ENCODE measurements at places on chromosomes 3 and 15.
A peak's percentile ranks its signal among the peaks of the same experiment; 100 is the strongest.

GRCh38 chr3:139797724-139798343, 120.1 kb upstream of the NMNAT3 start:
- DNase-seq, result peak; percentile 56

DNA sequence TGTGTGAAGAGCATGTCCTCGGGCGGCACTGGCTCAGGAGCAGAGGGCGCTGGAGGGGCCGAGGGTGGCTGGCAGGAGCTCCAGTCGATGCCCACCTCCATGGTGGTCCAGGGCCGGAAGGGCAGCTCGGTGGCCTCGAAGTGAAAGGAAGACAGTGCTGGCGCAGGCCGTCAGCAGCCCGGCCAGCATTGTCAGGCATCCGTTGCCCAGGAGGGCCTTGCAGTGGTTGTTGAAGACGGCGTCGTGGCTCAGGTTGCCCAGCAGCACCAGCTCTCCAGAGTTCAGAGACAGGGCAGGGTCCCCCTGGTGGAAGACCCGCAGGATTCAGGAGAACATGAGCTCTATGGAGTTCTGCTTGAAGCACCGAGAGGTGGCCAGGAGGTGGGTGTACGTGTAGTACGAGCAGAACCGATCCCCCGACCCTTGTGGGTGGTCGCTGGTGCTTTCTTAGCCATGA, 16.5 kb upstream of the SIAH2 start:
- DNase-seq, result no peak

DNA sequence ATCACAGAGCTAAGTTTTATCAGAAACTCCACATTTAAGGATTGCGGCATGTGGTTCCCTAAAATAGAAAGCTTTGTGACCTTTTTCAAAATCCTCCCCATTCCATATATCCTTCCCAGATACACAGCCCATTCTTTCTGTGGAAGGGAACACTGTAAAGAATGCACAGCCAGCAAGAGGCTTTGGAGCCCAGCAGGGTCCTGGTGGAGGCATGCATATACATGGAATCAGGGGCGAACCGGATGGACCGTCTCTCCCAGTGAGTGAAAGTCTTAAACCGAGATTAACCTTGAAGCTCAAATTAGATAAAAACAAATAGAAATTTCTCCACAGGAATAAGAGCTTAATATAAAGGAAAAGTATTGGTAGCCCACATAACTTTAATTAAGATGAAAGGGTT, 436.2 kb upstream of the MDFIC2 start:
- no peak for DNase-seq

GRCh38 chr15:76398317-76399104, 61.9 kb downstream of the ISL2 start:
- no peak for DNase-seq

- no peak for DNase-seq
Measured at GRCh38 chr3:12766541-12766940, 7.5 kb upstream of the TMEM40 start.

- DNase-seq, result no peak
Measured at GRCh38 chr3:183006396-183007002, 26.2 kb upstream of the DCUN1D1 start.

DNA sequence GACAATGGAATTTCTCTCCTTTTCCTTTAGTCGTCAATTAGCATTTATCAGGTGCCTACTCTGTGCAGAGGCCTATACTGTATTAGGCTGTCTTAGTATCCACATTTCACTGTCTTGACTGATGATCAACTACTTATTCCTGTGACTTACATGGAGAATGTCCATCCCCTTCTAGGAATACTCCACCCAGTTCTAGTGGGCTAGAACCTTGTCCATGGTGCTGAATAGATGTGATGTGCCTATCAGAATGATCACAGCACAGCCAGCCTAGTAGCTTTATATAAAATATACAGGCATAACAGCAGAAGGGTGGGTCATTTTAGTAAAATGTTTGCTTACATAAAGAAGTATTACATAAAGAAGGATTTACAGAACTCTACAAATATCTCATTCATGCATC, 621.4 kb downstream of the PDCD6IP start:
- peak; percentile 13 for DNase-seq

- no peak for DNase-seq
Measured at GRCh38 chr3:25849641-25850385, 59.9 kb downstream of the OXSM start.

- DNase-seq, result peak; percentile 47
Measured at GRCh38 chr3:149512073-149512782, 37.7 kb downstream of the TM4SF4 start.

GRCh38 chr3:188926111-188926510, 245.7 kb upstream of the TPRG1 start:
- DNase-seq, result no peak

GRCh38 chr3:129560269-129560787, 17.4 kb downstream of the H1-8 start:
- no peak for DNase-seq

- no peak for DNase-seq
Measured at GRCh38 chr3:175208326-175208725, 349.2 kb downstream of the NAALADL2 start.

DNA sequence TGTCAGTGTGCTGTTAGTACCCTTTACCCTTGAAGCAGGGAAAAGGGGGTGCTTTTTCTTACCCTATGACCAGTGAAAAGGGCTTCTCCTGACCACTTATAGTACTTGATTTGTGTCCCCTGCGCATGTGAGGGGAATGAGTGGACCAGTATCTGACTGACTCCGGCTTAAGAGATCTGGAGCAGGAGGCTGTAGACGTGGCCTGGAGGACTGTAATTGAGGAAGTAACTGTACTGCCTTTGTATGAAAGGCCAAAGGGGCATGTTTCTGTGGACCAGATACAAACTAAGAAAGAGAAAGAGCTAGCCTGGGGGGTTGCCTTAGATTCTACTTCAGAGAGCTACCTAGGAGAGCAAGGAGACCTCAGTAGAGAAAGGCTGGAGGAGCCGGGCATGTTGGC, 89.9 kb upstream of the TBL1XR1 start:
- no peak for DNase-seq

GRCh38 chr3:23288715-23289114, 85.6 kb downstream of the UBE2E2 start:
- DNase-seq, result no peak

- DNase-seq, result no peak
Measured at GRCh38 chr15:101043911-101044624, 124.9 kb downstream of the LRRK1 start.

GRCh38 chr3:78285032-78285728, 1245.3 kb downstream of the ROBO2 start:
- DNase-seq, result no peak

- no peak for DNase-seq
Measured at GRCh38 chr3:55446850-55447249, 40.3 kb downstream of the WNT5A start.

- no peak for DNase-seq
Measured at GRCh38 chr3:169965562-169966427, 812 bp upstream of the SEC62 start.

GRCh38 chr15:79222808-79223207, 59.7 kb upstream of the ANKRD34C start:
- no peak for DNase-seq

GRCh38 chr3:111531446-111531845, 10.6 kb upstream of the CD96 start:
- DNase-seq, result no peak

DNA sequence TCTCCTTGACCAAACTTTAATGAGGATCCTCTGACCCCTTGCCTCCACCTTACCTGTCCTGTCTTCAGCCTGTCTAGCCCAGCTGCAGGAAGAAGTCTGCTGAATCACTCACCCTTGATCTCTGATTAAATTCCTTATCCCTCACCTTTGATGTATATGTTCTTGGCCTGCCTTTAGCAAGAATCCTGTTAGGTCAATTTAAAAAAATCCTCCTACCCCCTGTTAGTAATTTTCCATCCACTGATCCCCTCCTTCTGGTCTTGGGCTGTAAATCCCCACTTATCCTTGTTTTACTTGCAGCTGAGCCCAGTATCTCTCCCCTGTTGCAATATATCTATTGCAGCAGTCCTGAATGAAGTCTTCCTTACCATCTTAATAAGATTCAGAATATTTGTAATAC, 39.0 kb downstream of the MYH15 start:
- no peak for DNase-seq

DNA sequence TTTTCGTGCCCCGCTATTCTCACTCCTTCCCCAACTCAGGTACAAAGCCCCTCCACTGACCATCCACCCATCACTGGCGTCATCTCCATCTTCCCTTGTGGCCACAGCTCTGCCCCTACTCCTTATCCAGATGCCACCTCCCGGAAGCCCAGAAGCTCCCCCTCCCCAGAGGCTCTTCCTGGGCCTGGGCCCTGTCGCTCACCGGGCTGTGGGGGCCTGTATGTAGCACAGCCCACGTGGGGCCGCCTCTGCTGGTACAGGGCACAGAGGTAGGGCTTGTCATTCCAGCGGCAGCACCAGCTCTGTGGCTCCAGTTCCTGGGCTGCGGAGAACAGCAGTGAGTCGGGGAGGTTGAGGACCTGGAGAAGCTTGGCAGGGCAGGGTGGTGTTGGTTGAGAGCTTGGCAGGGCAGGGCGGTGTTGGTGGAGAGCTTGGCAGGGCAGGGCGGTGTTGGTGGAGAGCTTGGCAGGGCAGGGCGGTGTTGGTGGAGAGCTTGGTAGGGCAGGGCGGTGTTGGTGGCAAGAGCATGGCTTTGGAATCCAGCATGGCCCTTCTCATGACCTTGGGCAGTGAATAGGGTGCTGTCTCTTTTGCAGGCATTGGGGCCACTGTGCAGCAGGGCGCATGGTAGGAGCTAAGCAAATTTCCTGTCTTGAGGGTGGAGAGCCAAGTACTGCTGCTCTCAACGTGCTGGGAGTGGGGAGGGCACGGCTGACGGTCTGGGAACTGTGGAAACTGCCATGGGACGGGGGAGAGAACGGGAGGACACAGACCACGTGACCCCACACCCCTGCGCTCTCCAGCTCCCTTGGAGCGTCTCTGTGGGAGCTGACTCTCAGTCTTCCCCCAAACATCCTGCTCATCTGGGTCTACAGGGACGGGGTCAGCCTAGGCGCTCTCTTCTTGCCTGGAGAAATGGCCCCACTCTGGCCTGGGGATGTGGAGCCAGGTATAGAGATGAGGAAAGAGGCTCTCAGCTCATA, 43.4 kb downstream of the MUC20 start:
- no peak for DNase-seq

GRCh38 chr3:46299608-46300460, 54.1 kb upstream of the CCR2 start:
- no peak for DNase-seq

GRCh38 chr15:25900901-25901300, 37.8 kb upstream of the ATP10A start:
- no peak for DNase-seq

DNA sequence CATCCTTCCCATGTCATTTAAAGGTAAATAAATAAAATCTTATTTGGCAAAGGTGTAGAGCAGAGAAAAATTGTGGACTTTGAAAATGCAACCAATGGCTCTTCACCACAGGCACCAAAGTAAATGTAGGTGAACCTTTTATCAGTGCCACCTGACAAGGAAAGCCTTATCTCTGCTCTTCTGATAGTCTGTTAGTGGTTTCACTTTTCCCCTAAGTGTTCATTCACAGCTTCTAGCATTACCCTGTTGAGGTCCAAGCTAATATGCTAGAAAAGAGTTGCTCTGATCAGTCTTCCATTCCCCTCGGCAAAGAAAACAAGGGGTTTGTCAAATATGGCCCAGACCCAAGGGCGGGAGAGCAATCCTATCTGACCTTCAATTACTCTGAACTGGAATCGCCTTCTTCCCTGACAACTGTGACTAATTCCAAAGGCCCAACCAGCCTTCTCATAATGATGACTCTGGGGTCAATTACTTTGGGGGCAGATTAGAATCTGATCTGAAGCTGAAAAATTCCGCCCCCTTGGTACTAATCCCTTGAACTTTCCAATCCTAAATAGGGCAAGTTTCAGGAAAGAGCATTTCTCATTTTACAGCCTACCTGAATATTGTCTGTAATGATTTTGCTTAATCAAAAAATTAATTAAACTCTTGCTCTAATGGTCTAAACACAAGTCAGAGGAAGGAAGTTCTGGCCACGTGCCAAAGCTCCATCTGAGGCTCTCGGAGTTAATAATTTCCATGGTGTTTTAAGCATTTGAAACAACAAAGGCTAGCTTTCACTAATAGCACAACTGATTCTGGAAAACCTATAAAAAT, 52.4 kb downstream of the SETMAR start:
- DNase-seq, result no peak

DNA sequence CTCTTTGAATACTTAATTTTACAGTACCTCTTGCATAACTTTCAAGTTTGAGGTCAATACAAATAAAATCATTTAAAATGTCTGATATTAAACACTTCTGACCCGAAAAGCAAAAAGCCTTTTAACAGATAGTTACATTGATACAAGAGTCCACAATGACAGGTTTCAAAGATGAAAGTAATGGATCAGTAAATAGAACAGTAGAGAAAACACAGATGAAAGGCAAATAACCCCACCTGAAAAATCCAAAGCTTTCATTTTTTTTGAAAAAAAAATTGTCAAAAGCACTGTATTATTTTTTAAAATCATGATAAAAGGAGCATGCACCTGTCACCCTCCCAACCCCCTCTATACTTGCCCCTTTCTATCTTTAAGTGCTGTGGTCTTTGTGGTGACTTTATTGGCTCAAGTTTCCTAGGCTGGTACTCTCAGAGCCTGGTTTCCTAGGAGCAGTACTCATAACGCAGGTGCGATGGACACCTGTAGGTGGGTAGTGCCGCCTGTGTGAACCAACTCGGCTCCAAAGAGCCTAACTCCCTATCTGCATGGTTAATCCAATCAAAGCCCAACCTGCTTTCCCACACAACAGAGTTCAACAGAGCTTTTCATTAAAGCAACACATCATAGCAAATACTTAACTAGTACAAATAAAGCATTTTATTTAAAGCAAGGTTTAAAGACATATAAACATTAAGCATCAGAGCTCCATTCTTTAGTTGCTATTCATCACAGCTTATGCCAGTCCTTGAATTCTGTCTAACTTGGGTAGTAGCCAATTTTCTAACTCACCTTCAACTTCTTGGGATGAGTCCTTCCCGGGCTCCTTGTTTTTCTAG, 32.2 kb downstream of the LIPC start:
- DNase-seq, result no peak

GRCh38 chr3:185820973-185821758, 3.7 kb downstream of the IGF2BP2 start:
- DNase-seq, result no peak

- no peak for DNase-seq
Measured at GRCh38 chr3:377158-377561, 180.6 kb downstream of the CHL1 start.

- DNase-seq, result no peak
Measured at GRCh38 chr15:87929841-87930240, 326.7 kb downstream of the NTRK3 start.

- DNase-seq, result no peak
Measured at GRCh38 chr3:152737021-152737908, 97.7 kb upstream of the P2RY1 start.

DNA sequence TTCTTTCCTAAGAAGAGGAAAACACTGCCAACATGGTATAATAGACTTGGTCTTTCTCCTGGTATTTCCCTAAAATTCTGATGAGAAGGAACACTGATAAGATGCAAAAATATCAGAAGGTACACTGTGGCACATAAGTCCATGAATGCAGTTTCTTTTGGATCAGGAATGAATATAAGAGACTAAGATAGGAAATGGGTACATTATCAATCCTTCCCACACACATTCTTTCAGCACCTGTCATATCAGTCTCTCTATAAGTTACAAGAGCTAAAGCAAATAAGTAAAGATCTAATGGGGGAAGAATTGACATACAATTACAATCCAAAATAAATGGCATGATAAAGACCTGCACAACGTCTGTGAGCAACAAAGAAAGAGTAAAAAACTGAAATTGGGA, 1101.0 kb downstream of the ROBO2 start:
- no peak for DNase-seq

Measured in progenitor cell of endocrine pancreas (in vitro differentiated cells).